ENCODE measurements at places on chromosomes 5 and 9. TPM values are rescaled to one million over a fixed set of nuclear protein-coding genes. Genes with fewer than 3 reads are reported as not detected.

The C5orf58 gene
- not detected for total RNA-seq

The BASP1 gene
- total RNA-seq = 543 TPM

The C9orf85 gene
- 4.6 TPM for total RNA-seq

The NPR3 gene
- total RNA-seq = 5.8 TPM
